Stimulated activated CD4-positive, alpha-beta T cell treated with anti-CD3 and anti-CD28 coated beads, Interleukin-1b, Interleukin-23, amount 100 ng/mL, for 1 hour (primary cell): ENCODE measurements at places on chromosomes 7 and 10.

DNA sequence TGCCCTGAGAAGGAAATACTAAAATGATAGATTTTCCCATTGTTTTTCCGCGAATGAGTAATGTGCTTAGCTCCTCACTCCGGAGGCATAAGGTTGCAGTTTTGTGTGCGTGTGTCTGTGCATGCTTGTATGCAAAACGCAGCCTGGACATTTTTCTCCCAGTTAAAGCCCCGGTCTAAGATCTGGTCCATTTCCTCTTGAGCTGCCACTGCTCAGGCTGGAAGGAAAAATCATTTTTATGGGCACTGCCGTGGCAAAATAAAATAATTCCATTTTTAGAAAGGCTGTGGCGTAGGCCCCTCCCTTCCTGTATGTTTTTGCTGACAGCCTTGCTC, 260.6 kb downstream of the WDR37 start:
- no peak for DNase-seq

- no peak for DNase-seq
Observed at GRCh38 chr10:119775529-119775928, 49.7 kb downstream of the INPP5F start.

DNA sequence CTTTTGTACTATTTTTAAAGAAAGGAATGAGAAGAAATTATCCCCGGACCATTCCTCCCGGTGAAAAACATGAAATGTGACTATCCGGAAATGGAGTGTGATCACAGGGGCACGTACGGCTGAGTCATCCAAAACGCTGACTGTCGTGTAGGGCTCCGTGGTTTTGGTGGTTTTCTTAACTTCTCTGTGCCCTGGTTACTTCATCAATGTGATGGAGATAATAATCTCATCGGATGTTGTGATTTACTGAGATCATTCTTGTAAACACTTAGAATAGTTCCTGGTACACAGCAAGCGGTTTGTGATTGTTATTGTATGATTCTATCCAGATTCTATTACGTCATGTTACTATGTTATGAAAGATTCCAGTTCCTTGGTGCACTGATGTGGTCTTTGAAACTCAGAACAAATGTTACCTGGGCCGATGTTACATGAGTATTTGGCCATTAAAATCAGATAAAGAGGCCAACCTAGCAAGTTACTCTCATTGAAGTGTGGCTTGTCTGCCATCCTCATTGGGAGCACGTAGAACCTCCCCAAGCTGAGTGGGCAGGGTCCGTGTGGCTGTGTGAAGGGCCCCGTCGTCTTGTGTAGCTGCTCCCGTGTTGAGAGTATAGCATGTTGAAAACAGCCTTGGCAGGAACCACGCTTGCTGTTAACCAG, 99.5 kb downstream of the CAMK1D start:
- DNase-seq, result peak; percentile 25

- DNase-seq, result no peak
Observed at GRCh38 chr7:117427258-117427701, at the start of gene ASZ1. Gene ASZ1, minus strand, starts transcription at chr7:117427493. Its CDS starts 33 bp downstream, at chr7:117427460.

- DNase-seq, result no peak
Observed at GRCh38 chr10:116992183-116992582, 12.8 kb downstream of the SHTN1 start.

GRCh38 chr7:147861058-147861716, 729.4 kb upstream of the C7orf33 start:
- no peak for DNase-seq

DNA sequence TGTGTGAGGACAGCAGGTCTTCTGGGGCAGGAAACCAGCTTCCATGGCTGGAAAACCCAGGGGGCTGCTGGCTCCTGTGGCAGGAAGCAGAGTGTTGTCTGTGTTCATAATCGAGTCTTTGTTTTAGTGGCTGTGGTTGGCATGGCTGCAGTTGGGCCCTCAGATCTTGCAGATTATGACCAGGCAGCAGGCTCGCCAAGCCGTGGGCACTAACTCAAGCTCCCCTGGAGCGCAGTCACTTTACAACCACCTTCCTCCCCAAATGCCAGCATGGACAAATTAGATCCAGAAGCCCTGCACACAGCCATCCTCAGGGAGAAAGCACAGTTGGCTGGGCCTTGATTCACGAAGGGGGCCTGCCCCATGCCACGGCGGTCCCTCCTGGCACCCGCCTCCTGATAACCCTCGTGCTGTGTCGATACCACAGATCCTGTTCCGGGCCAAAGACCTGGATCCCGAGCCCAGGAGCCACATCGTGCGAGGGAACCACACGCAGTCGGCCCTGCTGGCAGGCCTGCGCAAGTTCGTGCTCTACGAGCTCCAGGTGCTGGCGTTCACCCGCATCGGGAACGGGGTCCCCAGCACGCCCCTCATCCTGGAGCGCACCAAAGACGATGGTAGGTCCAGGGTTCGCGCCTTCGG, 552.5 kb upstream of the FOXK1 start:
- no peak for DNase-seq

- DNase-seq, result no peak
Observed at GRCh38 chr7:107172276-107173032, 3.7 kb downstream of the HBP1 start.

GRCh38 chr10:32065856-32066255, 9.6 kb upstream of the KIF5B start:
- no peak for DNase-seq

GRCh38 chr7:37796138-37796775, 52.1 kb upstream of the NME8 start:
- no peak for DNase-seq

- no peak for DNase-seq
Observed at GRCh38 chr10:71614946-71615345, 104.6 kb downstream of the C10orf105 start.

- no peak for DNase-seq
Observed at GRCh38 chr10:131254859-131255252, 56.7 kb downstream of the TCERG1L start.

DNA sequence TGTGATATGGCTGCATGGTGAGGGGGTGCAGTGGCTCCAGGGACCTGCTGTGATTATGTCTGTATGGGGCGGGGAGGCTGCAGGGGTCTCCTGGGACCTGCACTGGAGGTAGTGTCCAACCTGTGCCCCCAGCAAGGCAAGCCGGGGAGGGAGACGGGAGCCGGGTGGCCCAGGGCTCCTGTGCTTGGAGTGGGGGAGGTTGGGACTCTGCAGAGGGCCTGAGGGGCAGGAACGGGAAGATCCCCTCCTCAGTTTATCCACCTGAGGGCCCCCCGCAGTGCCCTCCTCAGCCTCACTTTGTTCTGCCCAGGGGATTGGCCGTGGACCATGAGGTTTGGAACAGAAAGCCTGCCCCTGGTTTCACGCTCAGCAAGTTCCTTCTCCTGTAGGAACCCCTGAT, 22.8 kb upstream of the PWWP2B start:
- no peak for DNase-seq
